ENCODE measurements at places on chromosomes 2 and 18.
A peak's percentile ranks its signal among the peaks of the same experiment; 100 is the strongest.

DNA sequence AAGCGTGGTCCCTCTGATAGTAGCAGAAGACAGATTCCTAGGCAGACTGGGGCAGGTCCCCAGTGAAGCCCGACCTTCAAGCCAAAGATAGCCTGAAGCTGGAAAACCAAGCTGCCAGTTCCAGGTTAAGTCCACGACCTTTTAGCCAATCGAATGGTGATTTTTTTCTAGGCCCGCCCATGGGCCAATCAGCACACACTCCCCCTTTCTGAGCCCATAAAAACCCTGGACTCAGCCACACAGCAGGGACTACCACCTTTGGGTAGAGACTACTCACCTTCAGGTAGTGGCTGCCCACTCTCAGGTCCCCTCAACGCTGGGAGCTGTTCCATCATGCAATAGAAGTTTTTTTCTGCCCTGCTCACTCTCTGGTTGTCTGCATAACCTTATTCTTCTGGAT, 14.5 kb upstream of the ADI1 start:
- no peak for DNase-seq

DNA sequence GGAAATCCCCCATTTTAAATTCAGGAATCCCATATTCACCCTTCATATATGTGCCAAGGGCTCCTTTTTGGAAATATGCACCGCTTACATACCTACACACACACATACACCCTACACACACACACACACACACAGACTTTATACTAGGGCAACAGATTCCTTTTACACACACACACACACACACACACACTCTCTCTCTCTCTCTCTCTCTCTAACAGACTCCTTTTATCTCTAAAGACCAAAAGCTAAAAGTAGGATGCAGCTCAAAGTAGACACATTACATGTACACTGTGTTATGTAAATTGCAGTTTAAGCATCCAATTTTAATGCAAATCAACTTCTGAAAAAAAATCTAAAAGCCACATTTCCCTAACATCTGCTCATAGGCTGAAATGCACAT, 130.9 kb upstream of the CAPN13 start:
- DNase-seq, result no peak

DNA sequence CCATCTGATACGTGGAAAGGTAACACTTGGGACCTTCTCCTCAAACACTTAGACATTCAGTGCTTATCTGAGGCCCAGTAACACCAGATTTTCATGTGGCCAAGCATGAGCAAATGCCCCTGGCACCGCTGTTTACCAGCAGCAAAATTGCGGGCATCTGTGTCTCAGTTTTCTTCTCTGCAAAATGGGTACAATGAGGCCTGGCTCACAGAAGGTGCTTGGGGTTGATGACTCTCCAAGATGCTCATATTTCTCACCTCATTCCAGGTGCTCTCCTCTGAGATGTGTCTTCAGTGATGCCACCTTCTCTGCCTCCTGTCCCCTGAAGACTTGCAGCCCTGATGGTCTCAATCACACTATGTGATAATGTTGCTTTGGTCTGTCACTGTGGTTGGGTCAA, 321.7 kb downstream of the TSN start:
- no peak for DNase-seq

DNA sequence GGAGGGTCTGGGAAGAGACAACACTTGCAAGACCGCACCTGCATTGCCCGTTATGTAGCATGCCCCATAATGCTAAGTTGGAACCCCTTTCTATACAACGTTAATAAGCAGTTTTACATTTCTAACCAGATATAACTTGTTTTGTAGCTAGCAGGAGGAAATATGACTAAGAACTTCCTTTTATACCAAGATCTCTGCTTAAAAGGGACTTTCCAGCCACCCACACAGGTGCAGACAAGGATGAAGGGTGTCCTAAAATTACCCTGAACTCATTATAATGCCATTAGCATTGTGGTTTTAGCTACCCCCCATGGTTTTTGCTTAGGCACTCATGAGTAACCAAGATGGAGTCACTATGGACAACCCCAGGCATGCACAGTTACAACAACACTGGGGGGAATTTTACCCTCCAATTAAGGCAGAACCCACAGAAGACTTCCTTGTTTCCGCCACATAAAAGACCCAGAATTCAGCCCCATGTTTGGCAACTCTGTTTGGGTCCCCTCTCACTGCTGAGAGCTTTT, 362.8 kb downstream of the CBLN2 start:
- DNase-seq, result no peak

GRCh38 chr2:27940090-27940671, 49.7 kb downstream of the BABAM2 start:
- DNase-seq, result no peak

GRCh38 chr2:33340280-33340679, 136.2 kb upstream of the RASGRP3 start:
- no peak for DNase-seq

- DNase-seq, result no peak
Measured at GRCh38 chr2:37769551-37769950, 98.1 kb upstream of the CDC42EP3 start.

GRCh38 chr18:48541026-48541746, 2.4 kb downstream of the CTIF start:
- DNase-seq, result peak; percentile 43

DNA sequence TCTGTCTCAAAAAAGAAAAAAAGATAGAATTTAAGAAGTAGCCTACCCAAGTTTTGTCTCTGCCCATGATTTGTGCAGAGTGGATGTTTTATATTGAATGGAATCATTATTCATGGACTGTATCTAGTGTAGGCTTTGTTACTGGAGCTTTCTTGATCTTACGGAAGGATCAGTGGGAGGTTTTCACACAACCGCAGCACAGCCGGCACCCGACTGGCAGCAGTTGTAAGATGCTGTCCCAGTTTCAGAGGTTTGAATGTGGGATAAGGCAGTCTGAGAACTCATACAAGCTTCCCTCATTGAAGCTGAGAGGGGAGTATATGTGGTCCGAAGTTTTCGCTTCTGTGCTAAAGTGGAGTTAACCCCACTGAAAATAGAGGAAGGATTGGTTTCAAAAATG, 19.7 kb upstream of the SAG start:
- no peak for DNase-seq

DNA sequence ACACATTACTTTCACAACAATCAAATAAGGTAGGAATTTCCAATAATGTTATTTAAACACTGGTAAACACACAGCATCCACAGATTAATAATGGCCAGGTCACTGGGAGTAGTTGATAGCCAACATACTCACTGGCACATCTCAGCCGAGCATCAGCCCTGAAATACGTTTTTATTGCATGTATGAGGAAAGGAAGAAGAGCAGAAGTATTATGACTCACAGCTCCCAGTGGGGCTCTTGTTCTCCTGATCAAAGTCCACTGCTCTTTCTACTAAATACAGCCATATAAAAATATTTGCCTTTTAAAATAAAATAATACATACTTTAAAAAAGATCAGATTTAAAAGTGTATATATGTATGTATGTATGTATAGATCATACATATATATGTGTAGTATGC, 999.6 kb downstream of the SUCLG1 start:
- DNase-seq, result no peak

DNA sequence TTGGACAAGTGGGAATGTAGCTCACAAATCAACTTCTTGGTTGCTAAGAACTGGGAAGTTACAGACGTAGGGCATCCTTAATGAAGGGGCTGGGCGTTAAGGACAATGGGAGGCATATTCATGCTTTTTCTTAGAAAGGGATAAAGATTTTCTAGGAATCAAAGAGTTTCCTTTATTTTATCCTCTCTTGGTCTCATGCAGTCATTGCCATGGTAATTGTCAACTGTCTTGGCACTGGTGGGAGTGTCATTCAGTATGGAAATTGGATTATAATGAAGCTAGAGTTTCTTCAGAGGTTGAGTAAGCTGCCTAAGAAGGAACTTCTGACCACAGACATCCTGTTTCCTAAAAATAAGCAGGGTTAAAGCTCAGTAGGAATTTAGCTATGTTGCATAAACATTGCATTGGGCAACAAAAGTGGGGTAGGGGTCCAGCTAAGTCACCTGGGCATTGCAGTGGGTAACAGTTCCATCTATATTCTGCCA, 114.0 kb downstream of the LYPD6B start:
- DNase-seq, result no peak

GRCh38 chr2:217466104-217466503, 536.7 kb downstream of the TNS1 start:
- DNase-seq, result no peak

- no peak for DNase-seq
Measured at GRCh38 chr18:58949031-58949430, 84.4 kb downstream of the ZNF532 start.

DNA sequence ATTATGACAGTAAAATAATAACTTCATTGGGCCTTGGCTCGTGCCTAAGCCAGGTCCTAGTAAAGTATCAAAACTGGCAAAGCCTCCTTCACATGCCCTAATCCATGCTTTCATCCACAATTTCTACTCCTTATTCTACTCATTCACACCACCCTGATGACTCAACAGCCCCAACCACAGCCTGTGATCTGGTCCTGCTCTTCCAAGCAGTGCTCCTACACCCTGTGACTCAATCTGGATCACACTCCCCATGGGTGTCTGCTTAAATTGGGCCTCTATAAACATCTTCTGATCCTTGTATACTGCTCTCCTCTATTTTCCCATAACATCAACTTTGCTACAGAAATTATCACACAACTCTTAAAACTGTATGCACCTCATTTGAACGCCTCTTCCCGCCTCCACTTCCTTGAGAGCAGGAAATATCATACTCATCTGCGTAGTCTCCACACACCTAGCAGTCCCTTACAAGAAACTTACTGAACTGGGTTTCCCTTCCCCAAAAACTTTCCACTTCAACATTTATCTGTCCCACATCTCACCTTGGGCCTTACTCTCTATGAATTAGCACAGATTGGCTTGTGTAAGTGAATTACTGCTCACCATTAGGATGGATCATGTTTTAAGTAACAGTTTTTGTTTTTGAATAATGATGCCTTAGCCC, 15.9 kb downstream of the GTF3C3 start:
- DNase-seq, result no peak

DNA sequence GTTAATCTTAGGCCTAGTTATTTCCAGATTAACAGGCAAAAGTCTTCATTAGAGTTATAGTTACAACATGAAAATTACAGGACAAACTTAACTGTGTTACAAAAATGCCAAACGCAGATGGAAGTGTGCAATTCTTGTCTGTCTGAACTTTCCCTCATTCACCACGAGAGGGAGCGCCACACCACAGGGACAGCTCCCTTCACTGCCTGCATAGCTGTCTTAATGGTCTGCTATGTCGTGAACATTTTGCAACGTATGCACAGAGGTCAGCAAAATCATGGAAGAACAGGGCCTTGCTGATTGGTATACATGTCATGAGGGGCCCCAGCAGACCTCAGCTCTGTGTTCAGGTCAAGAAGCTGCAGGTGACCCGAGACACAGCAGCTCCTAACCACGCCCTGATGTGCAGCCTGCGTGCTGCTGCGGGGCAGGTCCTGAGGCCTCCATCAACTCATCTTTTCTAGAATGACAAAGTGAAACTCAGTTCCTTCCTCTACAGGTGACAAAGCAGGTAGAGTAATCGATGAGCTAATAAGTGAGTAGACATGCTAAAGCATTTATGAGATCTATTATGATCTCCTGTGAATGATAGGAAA, 78.8 kb upstream of the ATP8B1 start:
- DNase-seq, result peak; percentile 43

DNA sequence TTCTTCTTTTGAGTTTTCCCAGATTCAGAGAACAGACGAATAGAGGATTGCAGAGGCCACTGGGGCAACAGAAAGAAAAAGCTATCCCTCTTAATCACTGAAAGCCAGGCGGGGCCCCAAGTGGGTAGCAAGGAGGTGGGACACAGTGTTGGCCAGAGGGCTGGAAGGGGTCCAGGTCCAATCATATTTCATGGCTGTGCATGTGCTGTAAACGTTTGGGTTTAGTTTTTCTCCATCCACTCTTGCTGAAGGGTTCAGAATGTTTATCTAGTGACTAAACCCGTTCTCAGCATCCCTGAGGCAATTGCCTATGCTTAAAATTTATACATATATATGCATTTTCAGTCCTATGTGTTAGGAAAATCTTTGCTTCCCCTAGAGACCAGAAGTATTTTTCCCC, 99.4 kb upstream of the EPHA4 start:
- no peak for DNase-seq

DNA sequence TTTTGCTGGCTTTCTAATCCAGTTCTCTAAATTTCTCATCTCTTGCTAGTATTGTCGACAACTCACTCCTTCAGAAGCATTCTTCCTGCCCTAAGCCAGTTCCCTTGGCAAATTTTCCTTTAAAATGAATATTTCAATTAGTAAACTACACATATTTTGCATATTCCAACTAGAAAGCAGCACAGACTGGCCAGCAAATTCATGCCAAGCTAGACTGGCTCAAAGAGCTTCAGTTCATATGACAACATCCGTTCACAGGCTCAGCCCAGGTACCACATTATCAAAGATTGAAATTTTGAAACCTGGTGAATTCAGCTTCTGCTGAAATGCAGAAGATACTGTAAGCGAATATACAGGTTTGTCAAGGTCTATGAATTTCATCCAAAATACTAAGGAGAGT, 64.5 kb downstream of the AFF3 start:
- no peak for DNase-seq

DNA sequence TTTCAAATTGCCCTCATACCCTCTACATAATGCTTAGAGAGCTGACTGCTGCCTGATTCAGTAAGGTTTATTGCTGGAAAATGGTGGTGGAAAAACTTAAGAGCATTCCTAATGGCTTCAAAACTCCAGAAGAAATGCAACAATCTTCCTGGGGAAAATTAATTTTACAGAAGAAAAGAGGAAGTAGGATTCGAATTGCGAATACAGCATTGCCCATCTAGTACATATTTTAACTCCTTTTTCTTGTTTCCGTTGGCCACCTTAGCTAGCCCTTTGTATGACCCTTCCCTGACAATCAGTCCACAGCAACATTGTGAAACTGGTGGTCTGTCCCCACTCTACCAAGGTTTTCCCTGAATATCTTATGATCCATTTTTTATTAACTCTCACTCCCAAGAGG, 224.7 kb downstream of the MTX2 start:
- no peak for DNase-seq

DNA sequence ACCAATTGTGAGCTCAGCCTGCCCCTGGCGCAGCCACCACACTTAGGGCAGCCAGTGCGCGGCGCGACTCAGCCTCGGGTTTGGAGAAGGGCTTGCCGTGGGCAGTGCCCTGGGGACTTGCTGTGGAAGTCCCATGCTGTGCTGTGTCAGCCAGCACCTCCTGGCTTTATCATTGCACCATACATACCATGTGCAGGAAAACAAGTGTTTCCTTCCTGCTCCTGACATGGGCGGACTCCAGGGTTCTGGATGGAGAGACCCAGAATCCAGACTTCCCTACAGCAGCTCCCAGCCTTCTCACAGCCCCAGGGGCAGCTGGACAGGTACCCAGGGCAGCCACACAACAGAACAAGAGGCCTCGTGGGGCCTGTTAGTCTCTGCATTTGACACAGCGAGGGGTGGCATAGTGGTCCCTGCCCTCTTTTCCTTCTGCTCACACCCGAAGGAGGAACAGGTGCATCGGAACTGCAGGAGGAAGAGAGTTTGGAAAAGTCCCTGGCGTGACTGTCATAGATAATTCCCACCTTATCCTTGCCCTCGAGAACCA, 54.2 kb downstream of the SDC1 start:
- no peak for DNase-seq

All from hypothalamus (tissue), 51 donors.